ENCODE measurements at places on chromosomes 2 and 18.

- peak; percentile 35 for DNase-seq
Measured at GRCh38 chr2:42939411-42940206, 147.2 kb upstream of the HAAO start.

DNA sequence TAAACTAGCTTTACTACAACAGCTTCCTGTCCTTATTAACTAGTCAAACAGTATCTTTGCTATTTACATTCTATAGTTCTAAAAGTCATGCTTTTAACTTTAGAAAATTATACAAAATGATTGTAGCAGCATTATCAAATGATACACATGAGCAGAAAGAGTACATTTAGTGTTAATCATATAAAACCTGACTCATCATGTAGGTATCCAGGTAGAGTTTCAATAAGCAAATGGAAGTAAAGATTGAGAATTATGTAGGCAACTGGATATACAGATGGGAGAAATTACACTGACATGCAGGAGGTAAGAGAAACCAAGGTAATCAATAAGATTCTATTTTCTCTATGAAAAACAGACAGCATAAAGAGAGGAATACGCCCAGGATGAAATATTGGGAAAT is 33.8 kb downstream of the TRIP12 start:
- no peak for DNase-seq

GRCh38 chr18:30889519-30890301 is 152.8 kb downstream of the DSC3 start:
- DNase-seq: peak; percentile 33

- DNase-seq: no peak
Measured at GRCh38 chr2:48397846-48398245, 132.1 kb upstream of the STON1 start.

GRCh38 chr2:121429119-121429903 is 101.4 kb upstream of the RNU4ATAC start:
- DNase-seq: no peak

DNA sequence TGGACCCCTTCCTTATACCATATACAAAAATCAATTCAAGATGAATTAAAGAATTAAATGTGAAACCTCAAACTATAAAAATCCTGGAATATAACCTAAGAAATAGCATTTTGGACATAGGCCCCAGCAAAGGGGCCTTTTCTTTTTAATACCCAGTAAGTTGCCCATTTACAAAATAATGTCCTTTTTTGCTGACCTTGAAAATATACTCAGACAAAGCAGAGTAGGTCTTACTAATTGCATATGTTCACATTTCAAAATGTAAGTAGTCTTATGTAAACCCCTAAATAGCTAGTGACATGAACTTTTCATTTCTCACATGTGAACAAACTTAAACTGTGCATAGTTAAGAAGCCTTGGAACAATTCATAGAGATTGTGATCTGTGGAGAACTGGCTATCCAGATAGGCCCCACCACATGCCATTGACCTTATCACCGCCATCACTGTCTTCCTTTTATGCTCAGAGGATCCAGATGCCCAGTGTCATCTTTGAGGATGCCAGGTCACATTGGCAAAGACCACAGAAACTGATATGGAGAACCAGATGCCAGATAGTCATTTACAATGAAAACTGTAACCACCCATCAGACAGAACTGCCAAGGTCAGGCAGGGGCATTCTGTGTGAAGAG is 282.4 kb upstream of the RAB12 start:
- no peak for DNase-seq
